ENCODE measurements at places on chromosomes 16 and 17.

GRCh38 chr17:57502811-57503241 is 242.3 kb downstream of the CCDC182 start:
- DNase-seq, result no peak

DNA sequence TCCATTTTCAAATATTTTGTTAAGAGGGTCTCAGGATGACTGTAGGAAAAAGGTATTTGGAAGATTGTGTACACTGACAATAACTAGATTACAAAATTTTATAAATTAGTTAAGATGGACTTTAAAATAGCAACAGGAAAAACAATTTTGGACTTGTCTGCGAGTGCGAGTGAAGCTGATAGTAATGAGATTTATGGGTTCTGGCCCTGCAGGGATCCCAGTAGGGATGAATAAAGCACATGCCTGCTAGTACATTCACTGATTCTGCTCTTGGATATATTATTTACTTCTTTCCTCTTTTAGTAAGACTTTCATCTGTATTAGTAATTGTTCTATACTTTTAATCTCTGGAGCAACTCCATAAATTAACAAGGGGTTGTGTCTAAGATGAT is 28.2 kb downstream of the PRKCA start:
- no peak for DNase-seq

- no peak for DNase-seq
These were observed 14.9 kb downstream of the IGFBP4 start for GRCh38 chr17:40457964-40458791.

DNA sequence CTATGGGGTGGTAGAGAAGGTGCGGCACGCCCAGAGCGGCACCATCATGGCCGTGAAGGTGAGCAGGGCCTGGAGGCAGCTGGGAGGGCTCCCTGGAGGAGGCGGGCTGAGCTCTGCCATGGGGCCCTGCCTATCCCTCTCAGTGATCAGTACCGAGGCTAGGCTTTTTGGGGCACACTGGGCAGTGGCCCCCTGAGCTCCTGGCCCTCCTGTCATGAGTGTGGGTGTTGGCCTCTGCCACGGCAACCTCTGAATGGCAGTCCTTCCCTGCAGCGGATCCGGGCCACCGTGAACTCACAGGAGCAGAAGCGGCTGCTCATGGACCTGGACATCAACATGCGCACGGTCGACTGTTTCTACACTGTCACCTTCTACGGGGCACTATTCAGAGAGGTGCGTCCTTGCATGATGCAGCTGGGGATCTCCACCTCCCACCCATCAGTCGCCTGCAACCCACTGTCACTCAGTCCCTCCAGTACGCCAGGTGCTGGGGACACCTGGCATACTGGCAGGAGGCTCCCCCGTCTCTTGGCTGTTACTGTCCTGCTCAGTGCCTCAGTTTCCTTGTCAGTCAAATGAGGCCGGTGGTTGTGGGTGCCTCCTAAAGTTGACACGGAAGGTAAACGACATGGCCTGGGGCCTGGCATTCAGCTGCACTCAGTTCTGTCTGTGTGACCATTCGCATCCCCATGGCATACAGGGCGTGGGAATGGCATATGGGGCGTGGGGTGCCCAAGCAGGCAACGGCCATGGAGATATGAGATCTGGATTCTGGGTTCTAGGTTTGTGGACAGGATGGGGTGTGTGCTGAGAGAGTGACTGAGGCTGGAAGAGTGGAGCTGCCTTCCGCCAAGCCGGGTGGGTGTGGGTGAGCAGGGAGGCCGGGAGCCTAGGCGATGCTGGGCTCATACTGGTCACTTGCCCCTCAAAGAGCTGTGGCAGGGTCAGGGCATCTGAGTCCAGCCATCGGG is 16.4 kb downstream of the MAP2K3 start:
- DNase-seq, result no peak

- no peak for DNase-seq
These were observed 595.2 kb downstream of the TOX3 start for GRCh38 chr16:51951668-51952298.

DNA sequence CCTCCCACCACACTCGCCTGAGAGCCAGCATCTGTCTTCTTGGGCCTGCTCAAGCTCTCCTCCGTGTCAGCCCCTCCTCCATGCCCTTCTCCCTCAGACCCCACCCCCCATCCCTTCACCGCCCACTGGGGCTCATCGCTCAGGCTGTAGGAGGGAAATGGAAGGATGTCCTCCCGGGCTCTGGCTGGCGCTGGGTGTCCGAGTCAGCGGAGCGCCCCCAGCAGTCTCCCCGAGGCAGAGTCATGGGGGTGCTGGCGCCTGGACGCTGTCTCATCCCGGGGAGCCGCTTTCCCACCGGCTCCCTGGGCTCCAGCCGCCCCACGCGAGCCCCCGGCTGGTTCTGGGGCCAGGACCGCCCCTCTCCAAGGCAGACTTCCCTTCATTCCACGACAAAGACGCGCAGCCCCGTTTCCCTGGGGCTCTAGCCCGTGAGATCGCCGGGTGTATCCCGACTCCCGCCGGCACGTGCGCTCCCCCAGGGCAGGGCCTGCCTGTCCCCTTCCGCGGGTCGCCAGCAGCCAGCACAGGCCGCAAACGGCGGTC is 428 bp upstream of the ANTKMT start:
- DNase-seq, result peak; percentile 73

GRCh38 chr16:58045096-58045495 is 19.5 kb downstream of the MMP15 start:
- no peak for DNase-seq

DNA sequence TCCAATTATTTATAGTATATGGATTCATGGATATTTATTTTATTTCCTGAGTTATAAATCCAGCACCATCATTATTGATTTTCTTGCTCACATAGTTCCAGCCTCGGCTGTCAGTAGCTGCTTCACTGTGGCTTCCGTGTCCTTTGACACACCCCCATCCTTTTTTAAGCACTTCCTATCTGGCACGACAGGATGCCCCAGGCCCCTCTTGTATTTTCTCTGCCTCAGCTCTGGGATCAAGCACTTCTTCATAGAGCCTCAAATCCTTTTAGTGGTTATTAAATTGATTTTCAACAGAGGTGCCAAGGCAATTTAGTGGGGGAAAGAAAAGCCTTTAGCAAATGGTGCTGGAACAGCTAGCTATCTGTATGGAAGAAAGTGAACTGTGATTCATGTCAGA is 59.8 kb downstream of the GAN start:
- no peak for DNase-seq

- DNase-seq, result no peak
These were observed 19.1 kb upstream of the CD79B start for GRCh38 chr17:63950940-63951907.

- no peak for DNase-seq
These were observed 19.2 kb downstream of the GRIN2A start for GRCh38 chr16:10162981-10163380.

GRCh38 chr16:29023279-29024277 is 38.7 kb downstream of the LAT start:
- DNase-seq, result peak; percentile 51

DNA sequence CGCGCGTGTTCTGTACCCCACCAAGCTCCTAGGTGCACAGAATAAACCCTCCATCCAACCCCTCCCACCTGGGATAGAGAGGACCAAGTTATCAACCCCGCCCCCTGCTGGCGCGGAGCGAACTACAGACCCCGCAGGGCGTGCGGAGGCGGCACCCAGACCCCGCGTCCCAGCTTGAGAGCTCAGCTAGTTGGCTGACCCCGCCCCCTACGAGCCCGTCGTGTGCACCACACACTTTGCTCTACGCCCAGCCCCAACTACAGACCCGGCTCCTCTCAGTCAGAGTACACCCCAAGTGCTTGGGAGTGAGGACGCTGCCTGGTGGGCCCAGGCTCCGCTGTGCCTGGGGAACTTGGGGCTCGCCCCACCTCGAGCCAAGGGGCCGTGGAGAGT is 1.5 kb downstream of the GRIN2A start:
- peak; percentile 14 for DNase-seq

Measured in natural killer cell (primary cell).